Activated naive CD4-positive, alpha-beta T cell treated with anti-CD3 and anti-CD28 coated beads, Interleukin-2, amount 50 U/mL, for 72 hours (primary cell): ENCODE measurements at places on chromosomes 6 and 20.

GRCh38 chr20:61254881-61255626 is 3.0 kb downstream of the CDH4 start:
- DNase-seq: no peak

- no peak for DNase-seq
These were observed 133.4 kb upstream of the CDH4 start for GRCh38 chr20:61118429-61119224.

- DNase-seq: no peak
These were observed 97.4 kb upstream of the ELOVL5 start for GRCh38 chr6:53446151-53446550.

DNA sequence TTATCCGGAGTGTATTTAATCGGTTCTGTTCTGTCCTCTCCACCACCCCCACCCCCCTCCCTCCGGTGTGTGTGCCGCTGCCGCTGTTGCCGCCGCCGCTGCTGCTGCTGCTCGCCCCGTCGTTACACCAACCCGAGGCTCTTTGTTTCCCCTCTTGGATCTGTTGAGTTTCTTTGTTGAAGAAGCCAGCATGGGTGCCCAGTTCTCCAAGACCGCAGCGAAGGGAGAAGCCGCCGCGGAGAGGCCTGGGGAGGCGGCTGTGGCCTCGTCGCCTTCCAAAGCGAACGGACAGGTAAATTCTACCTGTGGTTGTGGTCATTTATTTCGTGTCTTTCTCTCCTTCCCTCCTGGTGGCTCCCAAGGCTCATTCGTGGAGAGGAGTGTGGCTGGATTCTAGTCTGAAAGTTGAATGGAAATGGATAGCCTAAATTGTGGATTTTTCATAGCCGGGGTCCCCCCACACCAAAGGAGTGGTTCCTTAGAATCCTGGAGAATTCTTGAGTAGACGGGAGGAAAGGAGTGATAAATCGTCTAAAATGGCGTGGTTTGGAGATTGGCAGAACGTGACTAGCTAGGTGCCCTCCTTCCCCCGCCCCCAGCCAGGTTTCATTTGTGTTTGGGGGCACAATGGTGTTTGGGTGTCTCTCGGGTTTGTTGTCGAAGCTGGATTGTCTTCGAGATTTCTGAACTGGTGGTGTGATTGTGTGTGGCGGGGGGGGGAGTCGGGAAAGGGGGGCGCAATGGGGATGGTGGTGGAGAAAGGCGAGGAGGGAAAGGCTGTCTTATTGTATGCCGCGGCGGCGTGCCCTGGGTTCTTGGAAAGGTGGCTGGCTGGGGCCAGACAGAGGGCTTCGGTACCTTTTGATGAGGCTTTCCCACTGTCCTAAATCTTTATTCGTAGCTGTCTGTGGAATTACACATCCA is 673 bp downstream of the MARCKS start:
- DNase-seq: peak; percentile 13

DNA sequence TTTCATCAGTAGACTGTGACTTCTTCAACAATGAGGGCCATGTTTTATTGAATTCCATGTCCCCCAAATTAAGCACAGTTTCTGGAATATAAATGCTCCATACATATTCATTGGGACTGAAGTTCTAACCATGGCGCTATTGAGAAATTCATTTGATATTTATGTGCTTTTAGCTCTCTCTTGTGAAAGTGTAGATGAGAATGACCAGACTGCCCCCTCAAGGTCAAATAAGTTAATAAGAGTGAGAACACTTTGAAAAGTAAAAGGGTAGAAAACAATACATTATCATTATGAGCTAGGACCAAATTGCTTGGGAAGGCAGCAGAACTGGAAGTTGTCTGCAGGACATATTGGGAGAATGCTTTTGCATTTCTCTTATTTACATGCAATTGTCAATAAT is 597.9 kb downstream of the EPM2A start:
- DNase-seq: no peak

DNA sequence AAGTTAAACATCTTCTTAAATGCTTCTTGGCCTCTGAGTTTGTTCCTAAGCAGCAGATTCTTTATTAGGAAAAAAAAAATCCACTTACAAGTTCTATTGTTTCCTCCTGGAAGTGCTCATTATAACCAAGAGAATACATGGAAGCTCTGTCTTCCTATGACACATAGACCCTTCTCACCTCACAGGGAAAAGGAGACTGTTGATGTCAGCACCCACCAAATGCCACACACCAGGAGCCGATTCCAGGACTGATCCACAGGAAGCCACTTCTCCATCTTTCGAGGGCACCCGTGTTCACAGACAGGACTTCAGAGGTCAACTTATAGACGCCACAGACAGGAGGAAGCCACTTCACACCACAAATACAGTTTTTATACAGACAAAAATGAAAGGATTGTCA is 13.4 kb upstream of the BNIP5 start:
- no peak for DNase-seq

GRCh38 chr20:9145142-9145541 is 76.3 kb downstream of the PLCB4 start:
- DNase-seq: no peak

DNA sequence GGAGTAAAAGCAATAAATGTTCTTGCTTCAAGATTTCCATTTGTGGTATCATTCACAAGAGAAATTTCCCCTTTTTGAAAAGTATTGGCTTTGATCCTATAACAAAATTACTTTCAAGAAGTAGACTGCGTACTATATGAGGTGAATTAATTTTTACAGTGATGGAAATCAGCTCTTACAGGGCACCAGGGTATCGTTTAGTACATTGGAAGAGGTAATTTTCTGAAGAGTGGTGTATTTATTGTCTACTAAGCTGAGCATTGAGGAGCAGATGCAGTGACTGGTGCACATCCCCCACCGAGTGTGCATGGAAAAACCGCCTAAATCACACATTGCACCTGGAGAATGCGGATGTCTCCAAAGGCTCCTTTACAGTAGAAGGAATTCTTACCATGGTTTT is 209.5 kb downstream of the SAMD5 start:
- no peak for DNase-seq

- no peak for DNase-seq
These were observed 8.9 kb downstream of the FBXO5 start for GRCh38 chr6:152973916-152974315.

GRCh38 chr20:31566658-31567379 is 38.3 kb upstream of the ID1 start:
- DNase-seq: no peak

DNA sequence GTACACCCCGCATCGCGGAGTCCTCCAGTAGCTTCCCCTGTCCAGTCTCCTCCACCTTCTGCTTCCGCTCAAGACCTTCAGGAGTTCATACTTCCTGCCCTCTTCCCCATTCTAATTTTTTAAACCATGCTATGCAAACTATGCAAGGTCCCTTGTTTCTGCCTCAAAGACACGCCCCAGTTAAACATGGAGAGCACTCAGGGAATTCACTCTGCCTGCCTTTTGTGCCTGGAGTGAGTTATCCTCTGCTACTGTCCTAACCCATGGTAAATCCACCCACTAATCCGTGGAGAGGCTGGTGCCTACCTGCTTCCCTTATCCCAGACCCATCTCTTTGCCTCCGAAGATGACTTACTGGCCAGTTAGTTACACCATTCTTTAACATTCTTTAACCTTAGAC is 473.7 kb upstream of the JARID2 start:
- no peak for DNase-seq

GRCh38 chr6:24140591-24140990 is 14.6 kb downstream of the NRSN1 start:
- no peak for DNase-seq

DNA sequence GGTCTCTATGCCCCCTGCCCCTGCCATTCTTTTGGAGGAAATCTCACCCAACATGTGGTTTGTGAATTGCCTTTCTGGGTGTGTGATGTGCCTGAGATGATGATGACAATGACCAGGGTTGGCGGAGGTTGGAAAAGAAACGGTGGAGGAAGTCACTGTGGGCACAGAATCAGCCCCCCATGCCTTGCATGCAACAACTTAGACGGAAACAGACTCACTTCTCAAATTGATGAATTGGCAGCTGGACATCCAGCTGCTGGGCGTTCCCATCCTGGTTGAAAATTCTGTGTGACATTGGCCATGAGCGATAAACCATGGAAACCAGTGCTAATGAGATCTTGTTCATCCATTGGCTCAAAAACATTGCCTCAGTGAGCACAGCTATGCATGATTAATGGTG is 95.8 kb upstream of the LY86 start:
- DNase-seq: no peak

DNA sequence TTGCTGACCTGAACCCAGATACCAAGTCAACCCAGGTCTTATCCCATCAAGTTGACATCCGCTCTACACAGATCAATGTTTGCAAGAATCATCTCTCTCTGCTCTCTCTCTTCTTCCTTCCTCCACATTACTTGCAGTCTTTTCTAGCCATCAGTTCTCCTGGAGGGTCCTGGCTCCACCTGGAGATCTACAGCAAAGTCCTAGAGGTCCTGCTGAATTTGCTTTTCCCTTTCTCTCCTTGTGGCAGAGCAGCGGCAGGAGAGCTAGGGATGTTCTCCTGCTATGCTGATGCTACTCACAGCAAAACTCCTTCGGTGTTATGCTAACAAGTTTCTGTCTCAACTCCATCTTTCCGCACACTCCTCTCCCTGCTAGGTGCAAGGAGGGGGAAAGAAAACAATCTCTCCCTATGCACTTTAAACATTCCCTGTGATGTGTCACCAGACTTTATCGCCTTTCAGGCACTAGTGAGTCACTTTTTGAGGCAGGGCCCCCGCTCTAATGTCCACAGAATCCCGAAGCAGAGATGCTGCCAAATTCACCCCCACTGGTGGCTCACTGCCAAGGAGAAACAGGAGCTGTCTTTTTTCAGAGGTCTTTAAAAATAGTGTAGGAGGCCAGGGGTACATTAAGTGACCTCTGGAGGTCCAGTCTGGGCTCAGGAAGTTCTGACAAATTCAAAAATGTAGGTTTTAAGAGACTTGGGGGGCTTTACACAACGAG is 62.6 kb downstream of the FAM50B start:
- no peak for DNase-seq

- no peak for DNase-seq
These were observed 141.6 kb upstream of the SHLD1 start for GRCh38 chr20:5608442-5609161.
